ENCODE measurements at places on chromosomes 5 and 9.

GRCh38 chr5:178418471-178419010 is 171.7 kb downstream of the COL23A1 start:
- DNase-seq = no peak

DNA sequence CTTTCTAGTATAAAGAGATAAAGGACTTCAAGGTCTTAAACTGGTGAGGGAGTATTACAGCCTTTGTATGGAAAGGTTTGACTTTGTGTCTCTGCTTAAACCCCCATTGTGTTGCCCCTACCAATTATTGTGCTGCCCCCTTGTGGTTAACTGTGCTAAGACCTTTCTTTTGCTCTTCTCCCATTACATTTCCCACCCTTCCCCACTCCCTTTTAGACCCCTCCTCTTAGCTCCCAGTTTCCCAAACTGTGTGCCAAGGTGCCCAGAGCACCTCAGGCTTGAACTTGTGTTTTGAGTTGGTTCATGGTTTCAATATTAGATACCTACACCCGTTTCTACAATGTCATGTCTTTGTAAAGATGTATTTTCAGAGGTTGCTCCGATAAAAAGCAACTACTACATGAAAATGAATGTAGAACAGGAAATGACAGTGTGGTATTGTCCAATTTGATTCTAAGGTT is 2.9 kb downstream of the JAK2 start:
- no peak for DNase-seq

DNA sequence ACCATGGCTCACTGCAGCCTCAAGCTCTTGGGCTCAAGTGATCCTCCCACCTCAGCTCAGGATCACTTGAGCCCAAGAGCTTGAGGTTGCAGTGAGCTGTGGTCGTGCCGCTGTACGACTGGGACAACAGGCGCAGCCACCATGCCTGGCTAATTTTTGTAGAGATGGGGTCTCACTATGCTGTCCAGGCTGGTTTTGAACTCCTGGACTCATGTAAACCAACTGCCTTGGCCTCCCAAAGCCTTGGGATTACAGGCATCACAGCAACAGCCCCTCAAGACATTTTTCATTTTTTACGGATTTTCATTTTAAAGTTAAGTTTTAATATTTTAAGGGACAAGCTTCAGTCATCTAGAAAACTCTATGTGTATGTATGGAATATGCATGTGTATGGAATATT is 52.9 kb upstream of the MTMR12 start:
- DNase-seq = no peak

- DNase-seq = no peak
Measured at GRCh38 chr5:90533794-90534193, 4.4 kb upstream of the LYSMD3 start.

DNA sequence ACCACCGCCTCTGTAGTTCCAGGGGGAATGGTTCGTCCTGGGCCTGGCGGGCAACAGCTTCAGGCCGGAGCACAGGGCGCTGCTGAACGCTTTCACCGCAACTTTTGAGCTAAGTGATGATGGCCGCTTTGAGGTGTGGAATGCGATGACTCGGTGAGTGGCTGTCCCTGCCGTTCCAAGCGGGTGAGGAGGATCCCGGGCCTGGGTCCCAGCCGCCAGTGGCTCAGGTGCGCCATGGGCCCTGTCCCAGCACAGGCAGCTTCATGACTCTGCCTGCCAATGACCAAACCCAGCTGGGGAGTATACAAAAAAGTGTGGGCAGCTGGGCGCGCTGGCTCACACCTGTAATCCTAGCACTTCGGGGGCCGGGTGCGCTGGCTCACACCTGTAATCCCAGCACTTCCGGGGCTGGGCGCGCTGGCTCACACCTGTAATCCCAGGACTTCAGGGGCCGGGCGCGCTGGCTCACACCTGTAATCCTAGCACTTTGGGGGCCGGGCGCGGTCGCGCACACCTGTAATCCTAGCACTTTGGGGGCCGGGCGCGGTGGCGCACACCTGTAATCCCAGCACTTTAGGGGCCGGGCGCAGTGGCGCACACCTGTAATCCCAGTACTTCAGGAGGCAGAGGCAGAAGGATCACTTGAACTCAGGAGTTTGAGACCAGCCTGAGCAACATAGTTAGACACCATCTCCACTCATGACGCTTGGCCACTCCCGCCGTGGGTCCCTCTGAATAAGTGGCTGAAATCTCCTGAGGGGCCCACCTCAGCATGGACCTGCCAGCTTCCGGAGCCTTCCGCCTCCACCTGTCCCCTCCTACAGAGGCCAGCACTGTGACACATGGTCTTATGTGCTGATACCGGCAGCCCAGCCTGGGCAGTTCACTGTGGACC is 1.1 kb downstream of the LCN12 start:
- DNase-seq = no peak

DNA sequence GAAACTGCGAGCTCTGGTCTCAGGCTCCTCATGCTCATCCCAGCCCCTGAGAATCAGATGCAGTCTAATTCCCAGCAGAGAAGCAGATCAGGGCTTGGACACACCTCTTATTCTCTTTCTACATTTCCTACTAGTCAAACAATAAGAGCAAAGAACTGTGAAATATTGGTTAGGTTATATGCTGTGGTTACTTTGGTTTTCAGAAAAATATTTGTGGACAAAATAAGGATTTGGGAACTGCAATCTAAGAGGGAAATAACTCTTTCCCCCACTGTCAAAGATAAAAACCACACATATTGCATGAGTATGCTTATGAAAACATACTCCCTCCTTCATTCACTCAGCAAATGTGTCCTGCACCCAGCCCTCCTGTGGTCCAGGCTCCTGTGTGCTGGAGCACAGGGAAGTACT is 164.5 kb upstream of the S1PR3 start:
- DNase-seq = no peak

DNA sequence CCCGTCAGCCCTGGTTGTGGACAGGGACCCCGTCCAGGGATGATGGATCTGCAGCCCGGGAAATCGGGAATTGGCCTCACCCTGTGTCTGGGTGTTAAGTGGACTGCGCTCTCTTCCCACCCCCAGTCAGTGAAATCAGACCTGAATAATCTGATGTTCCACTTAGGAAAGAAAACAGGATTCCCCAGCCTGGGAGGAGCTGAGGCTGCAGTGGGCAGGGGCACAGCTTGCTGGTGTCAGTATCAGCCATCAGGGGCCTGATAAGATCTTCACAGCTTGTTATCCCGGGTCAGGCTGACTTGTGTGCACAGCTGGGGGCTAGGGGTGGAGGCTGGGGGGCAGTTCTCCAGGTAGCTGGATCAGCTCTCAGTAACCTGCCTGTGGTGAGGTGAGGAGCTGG is 29.1 kb downstream of the LMX1B start:
- no peak for DNase-seq

DNA sequence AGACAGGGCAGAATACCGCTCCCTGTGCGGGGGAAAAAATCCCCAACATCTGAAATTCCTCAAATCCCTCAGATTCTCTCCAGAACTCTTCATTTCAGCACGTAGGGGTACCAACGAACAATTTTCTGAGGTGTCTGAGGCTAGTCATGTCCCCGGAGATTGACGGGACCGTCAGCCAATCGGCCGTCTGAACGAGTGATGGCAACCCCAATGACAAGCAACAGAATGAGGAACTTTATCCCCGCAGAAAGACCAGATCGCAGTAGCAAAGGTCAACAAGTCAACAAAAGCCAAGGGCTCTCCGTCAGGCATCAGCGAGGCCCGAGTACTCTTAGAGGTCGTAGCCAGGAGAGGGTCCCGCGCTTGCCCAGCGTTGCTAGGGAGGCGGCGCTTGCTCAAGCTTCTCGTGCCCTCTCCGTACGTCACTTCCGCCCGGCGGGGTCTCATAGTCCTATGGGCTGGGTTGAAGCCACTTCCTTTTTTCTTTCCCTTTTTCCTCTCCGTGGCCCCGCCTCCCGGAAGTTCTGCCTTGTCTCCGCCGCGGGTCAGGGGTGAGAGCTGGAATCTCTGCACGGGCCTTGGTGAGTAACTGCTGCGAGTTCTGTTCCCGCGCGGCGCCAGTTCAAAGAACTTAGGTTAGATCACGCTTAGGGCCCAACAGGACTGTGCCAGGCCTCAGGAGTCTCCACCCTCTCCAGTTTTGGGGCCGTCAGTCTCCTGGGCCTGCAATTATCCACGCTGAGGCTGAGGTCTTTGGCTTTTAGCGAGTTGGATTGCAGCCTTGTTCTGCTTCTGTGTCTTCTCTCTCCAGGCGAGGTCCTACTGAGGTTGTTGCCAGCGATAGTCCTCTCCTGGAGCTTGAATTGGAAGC is at the start of gene RNF20:
TSS of gene RNF20 (plus strand) at position 520 of the 871 bp plus-strand sequence. CDS start 1,571 bp downstream, outside the sequence.
- DNase-seq = peak; percentile 67

DNA sequence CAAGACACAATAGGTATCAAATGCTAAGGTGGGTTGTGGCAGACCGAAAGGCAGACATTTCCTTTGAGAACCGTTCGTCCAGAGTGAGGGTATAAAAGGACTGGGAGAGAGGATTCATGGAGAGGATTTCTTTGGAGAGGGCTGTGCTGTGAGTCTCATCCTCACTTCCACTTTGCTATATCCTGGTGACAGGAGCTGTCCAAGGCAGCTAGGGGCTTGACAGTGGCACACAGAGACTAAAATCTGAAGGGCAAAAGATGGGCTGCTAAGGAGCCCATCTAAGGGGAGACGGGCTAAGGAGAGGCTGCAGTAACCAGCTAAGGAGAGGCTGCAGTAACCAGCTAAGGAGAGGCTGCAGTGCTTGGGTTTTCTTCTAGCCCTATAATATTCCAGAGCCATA is 214.0 kb upstream of the ADRA1B start:
- DNase-seq = no peak

- DNase-seq = no peak
Measured at GRCh38 chr9:137071282-137071681, 925 bp upstream of the SAPCD2 start.

GRCh38 chr5:73351593-73351992 is 97.0 kb downstream of the FOXD1 start:
- DNase-seq = no peak

DNA sequence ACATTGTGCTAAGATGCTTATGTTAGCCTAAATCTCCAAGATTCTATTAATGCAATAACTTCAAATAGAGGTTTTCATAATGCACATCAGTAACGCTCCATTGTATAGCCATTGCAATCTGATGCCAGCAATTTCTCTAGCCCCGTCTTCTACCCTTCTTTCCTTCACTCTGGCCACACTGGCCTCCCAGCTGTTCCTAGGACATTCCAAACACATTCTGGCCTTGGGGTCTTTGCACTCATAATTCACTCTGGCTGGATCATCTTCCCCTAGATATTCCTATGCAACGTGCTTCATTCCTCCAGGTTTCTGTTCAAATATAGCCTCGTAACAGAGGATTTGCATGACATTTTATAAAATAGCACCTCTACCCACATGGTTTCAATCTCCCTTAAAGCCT is 23.3 kb downstream of the FAM81B start:
- no peak for DNase-seq

DNA sequence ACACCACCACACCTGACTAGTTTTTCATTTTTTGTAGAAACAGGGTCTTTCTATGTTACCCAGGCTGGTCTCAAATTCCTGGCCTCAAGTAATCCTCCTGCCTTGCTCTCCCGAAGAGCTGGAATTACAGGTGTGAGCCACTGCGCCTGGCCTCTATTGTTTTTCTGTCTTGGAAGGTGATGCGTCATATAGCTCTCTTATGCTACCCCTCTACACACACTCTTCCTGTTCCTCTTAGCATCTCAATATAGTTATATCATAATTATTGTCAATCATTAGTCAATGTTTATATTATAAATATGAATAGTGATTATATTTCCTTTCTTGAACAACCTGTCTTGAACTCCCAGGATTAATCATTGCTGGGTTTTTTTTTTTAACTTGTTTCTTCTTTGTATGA is 7.3 kb downstream of the PKD2L2 start:
- DNase-seq = no peak

DNA sequence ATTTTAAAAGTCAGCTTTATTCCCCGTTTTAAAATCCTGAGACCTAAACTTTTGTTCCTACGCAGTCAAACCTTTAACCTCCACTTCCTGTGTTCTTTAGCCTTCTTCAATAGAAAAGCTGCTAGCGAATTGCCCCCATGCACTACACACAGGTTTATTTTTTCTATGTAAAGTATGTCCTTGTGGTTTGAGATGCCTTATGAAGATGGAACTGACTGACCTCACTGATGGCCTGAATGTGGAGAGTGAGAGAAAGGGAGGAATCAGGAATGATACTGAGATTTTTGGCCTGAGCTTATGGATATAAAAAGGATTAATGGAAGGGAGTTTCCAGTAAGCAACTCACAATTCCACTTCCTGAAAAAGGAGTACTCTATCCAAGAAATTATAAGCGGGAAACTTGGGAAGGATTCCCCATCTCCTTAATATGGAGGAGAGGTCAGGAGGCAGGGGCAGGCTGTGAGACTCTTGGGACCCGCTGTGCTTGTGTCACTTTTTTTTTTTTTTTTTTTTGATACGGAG is 89.5 kb downstream of the UGCG start:
- no peak for DNase-seq

- no peak for DNase-seq
Measured at GRCh38 chr5:16891033-16891432, 45.1 kb downstream of the MYO10 start.

- peak; percentile 17 for DNase-seq
Measured at GRCh38 chr5:87116825-87117512, 150.7 kb upstream of the RASA1 start.

DNA sequence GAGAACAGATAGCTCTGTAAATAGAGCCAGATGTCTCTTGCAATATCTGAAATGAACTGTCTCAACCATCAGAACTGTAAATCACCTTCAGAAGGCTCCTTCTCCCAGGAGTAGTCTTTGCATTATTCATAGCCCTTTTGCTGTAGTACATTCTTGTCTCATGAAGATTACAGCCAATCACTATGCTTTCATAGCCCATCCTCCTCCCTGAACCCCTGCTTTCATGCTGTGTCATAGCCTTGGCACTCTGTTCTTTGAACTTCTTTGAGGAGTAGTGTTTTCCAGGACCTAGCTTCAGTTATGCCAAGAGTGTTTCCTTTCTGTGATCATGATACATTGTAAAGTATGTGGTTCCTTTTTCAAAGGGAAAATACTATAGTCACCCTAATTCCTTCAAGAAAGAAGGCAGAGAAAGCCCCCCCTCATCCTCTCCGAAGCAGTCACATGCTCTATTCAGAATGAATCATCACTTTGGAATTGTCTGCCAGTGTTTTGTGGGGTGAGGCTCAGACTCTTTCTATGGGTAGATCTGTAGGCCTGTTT is 61.1 kb downstream of the GRIA1 start:
- no peak for DNase-seq

GRCh38 chr9:130186839-130187522 is 14.8 kb downstream of the NCS1 start:
- DNase-seq = no peak

DNA sequence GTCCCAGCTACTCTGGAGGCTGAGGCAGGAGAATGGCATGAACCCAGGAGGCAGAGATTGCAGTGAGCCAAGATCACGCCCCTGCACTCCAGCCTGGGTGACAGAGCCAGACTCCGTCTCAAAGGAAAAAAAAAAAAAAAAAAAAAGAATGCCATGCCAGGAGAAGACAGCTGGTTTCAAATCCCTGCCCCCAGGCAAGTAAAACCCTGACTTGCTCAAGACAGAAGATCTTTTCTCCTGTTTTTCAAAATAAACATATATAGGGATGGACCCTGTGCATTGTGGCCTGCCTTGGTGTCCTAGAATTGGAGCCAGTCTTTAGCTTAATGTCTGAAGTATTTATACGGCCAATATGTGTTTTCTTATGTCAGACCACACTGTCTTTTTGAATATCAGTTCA is 177.1 kb downstream of the NR3C1 start:
- no peak for DNase-seq

- no peak for DNase-seq
Measured at GRCh38 chr9:98104445-98104881, 14.6 kb downstream of the TRIM14 start.

Measured in GM12891 (cell line).